ENCODE measurements at places on chromosomes 16 and 17. TPM values are rescaled to one million over a fixed set of nuclear protein-coding genes. Genes with fewer than 3 reads are reported as not detected.

Gene EPX
- not detected for polyA plus RNA-seq

Gene ENPP7
- polyA plus RNA-seq, result not detected

Gene CETP
- 0.17 TPM for polyA plus RNA-seq

Gene ATAD5
- 1.0 TPM for polyA plus RNA-seq

Gene CALB2
- polyA plus RNA-seq, result 2.9 TPM

Gene TMC7
- 0.42 TPM for polyA plus RNA-seq

Gene KRT24
- not detected for polyA plus RNA-seq

Gene TMC5
- polyA plus RNA-seq, result not detected

Gene PRDM7
- not detected for polyA plus RNA-seq

Gene MPP2
- polyA plus RNA-seq, result 2.4 TPM

Gene FMNL1
- polyA plus RNA-seq, result 1.8 TPM

Gene FBXW10
- polyA plus RNA-seq, result 0.09 TPM

Gene IL32
- polyA plus RNA-seq, result 30.3 TPM

DNA sequence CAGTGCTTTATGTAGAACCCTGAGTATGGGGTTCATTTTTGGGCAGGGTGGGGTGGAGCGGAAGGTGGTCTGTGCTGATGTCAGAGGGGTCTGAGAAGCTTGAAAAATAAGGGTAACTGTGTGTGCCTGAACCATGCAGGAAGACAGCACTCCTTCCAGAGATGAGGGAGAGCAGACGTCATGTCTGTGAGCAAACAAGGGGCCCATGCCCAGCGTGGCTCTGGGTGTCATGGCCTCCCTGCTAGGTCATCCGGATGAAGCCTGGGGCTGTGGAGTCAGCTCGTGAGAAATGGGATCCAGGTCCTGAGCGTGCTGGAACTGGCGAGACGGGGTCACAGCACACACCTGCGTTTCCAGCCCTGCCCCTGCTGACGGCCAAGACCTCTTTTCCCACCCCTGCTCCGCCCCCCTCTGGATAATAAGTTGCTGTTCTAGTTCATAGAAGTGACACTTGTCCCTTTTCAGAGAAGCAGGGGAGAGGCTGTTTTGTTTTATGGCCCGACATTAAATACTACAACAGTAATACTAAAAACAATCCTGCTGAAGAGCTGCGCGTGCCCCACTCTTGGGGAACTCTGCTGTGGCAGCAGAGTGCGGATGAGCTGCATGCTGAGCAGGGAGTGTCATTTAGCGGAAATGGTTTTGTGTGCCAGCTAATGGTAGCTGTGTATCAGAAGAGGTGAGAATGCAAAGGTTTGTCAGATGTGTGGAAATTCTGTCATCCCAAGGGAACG, 92.6 kb downstream of the RPTOR start:
- DNase-seq, result no peak

DNA sequence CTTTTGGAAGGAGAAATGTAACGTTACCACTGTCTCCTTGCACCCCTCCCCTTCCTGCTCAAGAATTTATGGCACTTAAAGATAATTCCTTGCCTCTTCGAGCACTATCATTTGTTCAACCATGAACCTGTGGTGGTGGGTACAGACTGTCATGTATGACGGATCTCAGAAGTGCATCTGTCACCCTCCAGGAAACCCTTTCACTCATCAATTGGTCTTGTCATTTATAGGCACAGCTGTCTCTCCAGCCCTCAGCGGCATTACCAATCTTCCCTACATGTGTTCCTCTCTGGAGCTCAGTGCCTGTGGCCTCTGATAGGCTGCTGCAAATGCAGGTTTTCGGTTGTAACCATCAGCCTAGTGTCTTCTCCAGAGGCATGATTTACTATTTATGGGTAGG, 15.0 kb downstream of the CNTNAP4 start:
- DNase-seq, result no peak

DNA sequence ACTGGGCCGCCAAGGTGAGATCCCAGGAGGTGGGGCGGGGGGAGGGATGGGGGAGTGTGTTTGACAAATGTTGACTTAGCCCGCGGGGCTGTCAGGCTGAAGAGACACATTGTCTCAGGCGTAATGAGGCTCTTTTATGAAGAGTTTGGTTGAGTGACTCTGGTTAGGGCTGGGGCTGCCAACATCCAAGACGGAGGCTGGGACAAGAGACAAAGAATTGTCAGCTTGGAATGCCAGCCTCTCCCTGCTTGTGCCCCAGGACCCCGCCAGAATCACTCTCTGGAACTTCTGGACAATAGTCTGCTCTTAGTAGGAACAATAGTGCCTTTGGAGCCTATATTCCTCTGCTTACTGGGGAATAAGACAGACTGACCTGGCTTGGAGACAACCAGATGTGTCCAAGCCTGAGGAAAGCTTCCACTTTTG, 24.0 kb downstream of the PCTP start:
- no peak for DNase-seq

DNA sequence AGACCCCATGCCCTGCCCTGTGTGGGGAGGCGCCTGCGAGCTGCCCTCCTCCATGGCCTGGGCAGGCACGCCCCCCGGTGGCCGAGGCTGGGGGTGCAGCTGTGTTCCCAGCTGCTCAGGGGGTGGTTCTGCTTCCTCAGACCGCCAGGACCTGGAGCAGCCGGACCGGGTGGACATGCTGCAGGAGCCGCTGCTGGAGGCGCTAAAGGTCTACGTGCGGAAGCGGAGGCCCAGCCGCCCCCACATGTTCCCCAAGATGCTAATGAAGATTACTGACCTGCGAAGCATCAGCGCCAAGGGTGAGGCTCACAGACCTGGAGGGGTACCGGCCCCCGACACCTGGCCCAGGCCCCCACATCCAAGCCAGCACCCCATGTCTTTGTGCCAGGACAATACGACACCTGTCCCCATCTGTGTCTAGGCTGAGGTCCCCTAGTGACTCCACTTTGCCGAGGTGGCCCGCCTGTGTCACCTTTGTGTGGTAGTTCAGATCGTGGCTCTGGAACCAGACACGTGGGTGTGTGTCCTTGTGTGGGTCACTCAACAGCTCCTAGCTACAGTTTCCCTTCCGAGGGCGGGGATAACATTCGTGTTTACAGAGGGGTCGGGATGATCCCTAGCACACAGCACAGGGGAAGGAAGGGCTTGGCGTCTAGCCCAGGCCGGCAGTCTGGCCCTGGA, 9.3 kb downstream of the GJD3 start:
- no peak for DNase-seq

- no peak for DNase-seq
Observed at GRCh38 chr16:3654249-3654991, at the start of gene DNASE1. TSS of gene DNASE1 (plus strand) at chr16:3654691. CDS start at chr16:3655374, 683 bp downstream.

- DNase-seq, result no peak
Observed at GRCh38 chr17:45942284-45942683, 47.9 kb downstream of the MAPT start.

GRCh38 chr16:88736088-88736487, 29.8 kb downstream of the CTU2 start:
- DNase-seq, result no peak

GRCh38 chr17:19610311-19610710, 38.2 kb upstream of the ALDH3A2 start:
- no peak for DNase-seq

DNA sequence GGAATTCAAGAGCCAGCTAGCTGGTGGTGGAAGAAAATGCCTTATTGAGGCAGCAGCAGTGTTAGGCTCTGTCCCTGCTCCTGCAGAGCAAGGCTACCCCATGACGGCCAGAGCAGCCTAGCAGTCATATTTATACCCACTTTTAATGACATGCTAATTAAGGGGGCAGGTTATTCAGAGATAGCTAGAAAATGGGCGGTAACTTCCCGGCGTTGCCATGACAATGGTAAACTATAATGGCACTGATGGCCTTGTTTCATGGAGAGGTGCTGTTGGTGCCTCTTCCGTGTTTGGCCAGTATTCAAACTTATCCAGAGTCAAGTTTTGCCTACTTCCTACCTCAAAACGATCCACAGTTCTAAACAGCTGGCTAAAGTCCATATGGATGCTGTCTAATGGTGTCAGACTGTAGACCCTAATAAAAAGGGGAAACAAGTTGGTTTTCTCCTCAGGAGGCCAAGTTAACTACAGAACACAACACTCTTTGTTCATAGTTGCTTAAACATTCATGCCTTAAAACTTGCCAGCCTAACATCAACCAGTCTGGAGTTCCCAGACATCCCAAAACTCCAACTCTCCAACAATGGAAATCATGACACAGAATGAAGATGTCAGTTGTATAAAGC, 3.7 kb upstream of the SCNN1B start:
- no peak for DNase-seq

DNA sequence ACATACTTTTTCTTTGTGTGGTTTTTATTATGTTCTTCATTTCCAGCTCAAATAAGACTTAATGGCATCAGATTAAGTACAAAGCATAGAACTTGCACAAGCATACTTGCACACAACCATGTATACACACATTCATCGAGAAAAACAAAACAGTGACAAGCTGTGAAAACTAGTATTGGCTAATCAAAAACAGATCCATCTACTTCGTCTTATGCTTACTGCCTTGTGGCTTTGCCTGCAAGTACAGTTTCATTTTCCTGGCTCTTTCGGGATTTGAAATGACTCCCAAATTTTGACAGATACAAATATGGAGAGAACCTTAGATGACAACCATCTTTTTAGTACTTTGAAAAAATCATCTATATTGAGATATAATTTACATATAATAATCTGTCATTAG, 338.3 kb downstream of the BCAS3 start:
- DNase-seq, result no peak

DNA sequence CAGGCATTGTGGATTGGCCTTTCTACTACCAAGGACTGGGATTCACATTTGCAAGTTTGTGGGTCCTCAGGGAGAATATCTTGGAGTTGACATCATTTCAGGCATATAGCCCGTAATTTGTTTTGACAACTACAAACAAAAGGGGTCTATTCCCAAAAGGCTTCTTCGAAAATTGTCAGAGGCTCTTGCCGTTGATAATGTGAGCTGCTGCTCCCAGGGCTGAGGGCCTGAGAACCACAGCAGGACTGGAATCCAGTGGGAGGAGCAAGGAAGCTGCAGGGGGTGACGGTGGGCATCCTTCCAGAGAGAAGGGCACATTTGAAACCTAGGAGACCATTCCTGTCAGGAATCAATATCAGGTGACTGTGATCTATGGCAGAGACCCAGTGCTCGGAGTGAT, 761.6 kb upstream of the RBFOX1 start:
- no peak for DNase-seq

DNA sequence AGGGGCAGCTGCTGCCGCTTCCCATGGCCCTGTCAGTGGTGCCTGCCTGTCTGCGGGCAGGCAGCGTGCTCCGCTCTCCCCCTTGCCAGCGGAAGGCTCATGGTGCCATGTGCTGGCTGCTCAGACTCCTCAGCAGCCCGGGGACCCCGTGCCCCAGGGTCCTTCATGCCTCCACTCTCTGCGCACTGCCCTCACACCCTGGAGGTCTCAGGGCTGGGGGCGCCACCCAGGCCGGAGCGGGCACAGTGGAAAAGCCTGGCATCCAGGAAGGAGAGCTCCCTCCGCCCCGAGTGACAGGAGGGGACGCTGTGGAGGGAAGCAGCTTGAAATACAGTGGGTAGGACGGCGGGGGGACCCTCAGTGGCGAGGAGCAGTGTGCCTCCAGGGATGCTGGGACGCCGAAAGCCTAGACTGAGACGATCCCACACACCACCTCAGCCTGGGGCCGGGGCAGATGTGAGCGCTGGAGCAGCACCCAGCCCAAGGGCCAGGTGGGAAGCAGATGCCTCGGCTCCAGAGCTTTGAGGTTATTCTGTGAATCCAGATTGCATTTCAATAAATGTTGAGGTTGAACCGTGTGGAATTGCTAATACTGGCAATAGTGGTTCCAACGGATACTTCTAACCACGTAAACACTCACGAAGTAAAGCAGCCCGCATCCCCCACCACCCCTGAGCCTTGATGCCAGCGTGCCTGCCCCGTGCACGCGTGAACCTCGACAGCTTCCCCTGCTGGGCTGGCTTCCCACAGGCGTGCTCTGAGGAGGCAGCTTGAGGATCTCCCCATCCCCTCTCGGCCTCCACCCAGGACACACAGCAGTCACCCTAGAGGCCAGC, 6.5 kb downstream of the TMEM204 start:
- no peak for DNase-seq

DNA sequence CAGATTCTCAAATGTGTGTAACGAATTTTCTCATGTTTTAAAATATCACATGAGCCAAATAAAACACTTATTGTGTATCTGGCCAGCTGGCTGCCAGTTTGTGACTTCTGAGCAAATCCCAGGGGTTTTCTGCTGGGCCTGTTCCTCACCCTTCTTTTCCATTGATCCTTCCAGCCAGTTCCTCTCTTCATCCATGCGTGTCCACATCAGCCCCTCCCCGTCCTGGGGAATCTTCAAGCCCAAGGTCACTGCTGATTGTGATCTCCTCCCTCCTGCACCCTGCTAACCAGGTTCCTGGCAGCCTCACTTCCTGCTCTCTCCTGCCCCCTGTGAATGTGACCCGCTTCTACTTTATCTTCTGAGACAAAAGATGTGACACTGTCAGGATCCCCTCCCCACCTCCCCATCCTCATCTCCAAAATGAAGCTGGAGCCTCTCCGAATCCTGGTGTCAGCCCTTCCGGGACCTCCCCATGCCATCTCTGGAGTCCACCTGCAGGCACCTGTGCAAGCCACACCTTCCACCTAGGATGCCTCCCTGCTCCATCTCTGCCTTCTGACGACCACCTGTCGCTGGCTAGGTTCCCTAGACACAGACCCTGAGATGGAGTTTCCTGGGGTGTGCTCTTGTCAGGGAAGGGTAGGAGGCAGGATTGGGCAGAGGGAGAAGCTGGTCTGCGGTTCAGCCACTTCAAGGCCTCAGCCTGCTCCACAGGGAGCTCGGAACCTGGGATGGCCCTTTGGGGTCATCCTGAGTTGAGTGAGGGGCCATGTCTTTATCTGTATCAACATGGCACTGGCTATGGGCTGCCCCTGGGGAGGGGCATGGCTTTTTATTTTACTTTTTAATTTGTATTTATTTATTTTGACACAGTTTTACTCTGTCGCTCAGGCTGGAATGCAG, 205.1 kb downstream of the KATNIP start:
- no peak for DNase-seq

- DNase-seq, result no peak
Observed at GRCh38 chr16:9068886-9069285, 22.6 kb upstream of the HAPSTR1 start.

DNA sequence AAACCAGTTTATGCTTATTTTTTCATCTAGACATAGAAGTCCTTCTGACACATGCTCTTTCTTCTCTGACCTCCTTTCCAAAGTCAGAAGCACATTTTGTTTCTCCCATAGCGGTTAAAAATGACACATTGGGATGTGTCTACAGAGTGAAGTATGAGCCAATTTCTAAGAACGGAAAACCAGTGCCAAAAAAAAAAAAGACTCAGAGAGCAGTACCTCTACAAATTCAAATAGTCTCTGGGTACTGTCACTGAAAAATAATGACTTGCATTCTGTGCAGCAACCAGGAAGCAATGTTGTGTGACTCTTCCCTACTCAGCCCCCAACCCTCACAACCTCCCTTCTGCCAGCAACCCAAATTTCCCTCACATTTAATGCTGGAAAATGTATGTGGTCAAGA, 145.5 kb upstream of the PMFBP1 start:
- DNase-seq, result no peak

- DNase-seq, result no peak
Observed at GRCh38 chr17:41871789-41872188, 6.6 kb upstream of the KLHL11 start.

- DNase-seq, result no peak
Observed at GRCh38 chr16:22630242-22630641, 119.6 kb downstream of the NPIPB5 start.

All from AG04450 (cell line).